Lung (tissue), 17 donors: ENCODE measurements at places on chromosomes 5 and 9. TPM values are rescaled to one million over a fixed set of nuclear protein-coding genes. Genes with fewer than 3 reads are reported as not detected.

Gene CENPK
- 4.0 TPM for polyA plus RNA-seq

Gene LHX6
- polyA plus RNA-seq = 3.7 TPM

Gene FOXD4L5
- polyA plus RNA-seq = 0.01 TPM

Gene CER1
- not detected for polyA plus RNA-seq

Gene NR2F1-AS1
- polyA plus RNA-seq = 3.6 TPM

Gene SPATA31C1
- polyA plus RNA-seq = not detected

Gene SPATA31D4
- polyA plus RNA-seq = not detected

Gene BTNL9
- 70.1 TPM for polyA plus RNA-seq

Gene CTSL
- polyA plus RNA-seq = 109 TPM

Gene IL9
- polyA plus RNA-seq = not detected

Gene LCN15
- polyA plus RNA-seq = not detected

Gene GFI1B
- 0.49 TPM for polyA plus RNA-seq

Gene SPATA31E1
- polyA plus RNA-seq = not detected

Gene UBE2B
- polyA plus RNA-seq = 89.3 TPM

DNA sequence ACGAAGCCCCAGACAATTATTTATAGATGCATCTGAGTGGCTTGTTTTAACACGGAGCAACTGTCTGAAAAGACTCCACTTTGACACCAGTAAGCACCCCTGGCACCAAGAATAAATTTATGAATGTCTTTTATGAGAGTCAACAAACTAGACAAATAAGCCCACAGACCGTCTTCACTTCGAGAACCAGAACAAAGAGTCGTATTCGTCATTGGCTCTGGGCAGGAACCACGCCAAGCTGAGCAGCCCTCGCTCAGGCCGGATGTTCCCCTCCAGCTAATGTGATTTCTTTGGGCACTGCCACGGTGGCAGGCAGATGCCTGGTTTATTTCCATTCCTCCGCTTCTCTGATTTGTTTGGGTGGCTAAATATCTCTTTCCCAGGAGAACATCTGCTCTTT lies 91.9 kb upstream of the STC2 start:
- H3K4me1 ChIP-seq = no peaks in the 10 kb centered on the region
- H3K36me3 ChIP-seq = no peaks in the 10 kb centered on the region
- H3K27me3 ChIP-seq = no peaks in the 10 kb centered on the region
- DNase-seq = no peak
- no peak overlapping the region for H3K4me3 ChIP-seq

GRCh38 chr9:3008091-3008490 lies 164.2 kb upstream of the PUM3 start:
- no peak overlapping the region for H3K27ac ChIP-seq
- H3K4me3 ChIP-seq = no peak overlapping the region
- no peaks in the 10 kb centered on the region for H3K36me3 ChIP-seq
- H3K27me3 ChIP-seq = no peaks in the 10 kb centered on the region
- H3K4me1 ChIP-seq = no peaks in the 10 kb centered on the region

DNA sequence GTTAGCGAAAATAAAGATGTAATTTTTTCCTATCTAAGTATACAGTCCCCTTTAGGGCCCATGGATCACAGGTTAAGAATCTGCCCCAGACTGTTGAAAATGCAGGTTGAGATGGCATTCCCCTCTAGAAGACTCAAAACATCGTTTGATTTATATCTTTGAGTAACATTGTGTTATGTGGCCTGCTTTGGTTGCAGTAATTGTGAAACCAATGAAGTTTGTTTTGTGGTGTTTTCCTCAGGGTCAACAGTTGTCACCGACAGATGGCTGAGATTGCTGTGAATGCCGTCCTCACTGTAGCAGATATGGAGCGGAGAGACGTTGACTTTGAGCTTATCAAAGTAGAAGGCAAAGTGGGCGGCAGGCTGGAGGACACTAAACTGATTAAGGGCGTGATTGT lies 7.8 kb downstream of the CCT5 start:
- no peaks in the 10 kb centered on the region for H3K27me3 ChIP-seq
- H3K4me1 ChIP-seq = no peaks in the 10 kb centered on the region
- H3K36me3 ChIP-seq = peaks cover 58% of the 10 kb centered on the region
- no peak for DNase-seq

- H3K27ac ChIP-seq = no peak overlapping the region
- no peak overlapping the region for H3K4me3 ChIP-seq
- H3K36me3 ChIP-seq = no peaks in the 10 kb centered on the region
- H3K4me1 ChIP-seq = no peaks in the 10 kb centered on the region
- no peak for DNase-seq
- no peaks in the 10 kb centered on the region for H3K27me3 ChIP-seq
Observed at GRCh38 chr9:75601280-75601679, 289.2 kb upstream of the PCSK5 start.

- H3K4me3 ChIP-seq = no peak overlapping the region
- no peaks in the 10 kb centered on the region for H3K36me3 ChIP-seq
Observed at GRCh38 chr5:1144089-1144488, 32.2 kb upstream of the SLC12A7 start.

DNA sequence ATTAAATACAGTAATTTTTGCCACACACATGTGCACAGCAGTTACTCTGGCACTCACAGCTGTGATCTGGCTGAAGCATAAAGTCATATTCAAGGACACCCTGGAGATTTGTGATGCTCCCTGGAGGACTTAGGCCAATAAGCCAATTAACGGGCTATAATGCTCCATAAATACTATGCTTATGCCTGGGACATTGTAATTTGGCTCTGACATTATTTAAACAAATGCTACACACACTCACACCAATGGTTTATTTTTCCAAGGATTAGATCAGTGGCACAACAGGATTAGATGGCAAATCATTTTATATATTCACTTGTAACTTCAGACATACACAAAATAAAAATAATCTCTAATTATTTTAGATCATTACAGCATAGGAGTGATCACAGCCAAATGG lies 111.2 kb downstream of the LMNB1 start:
- H3K27me3 ChIP-seq = no peaks in the 10 kb centered on the region
- no peaks in the 10 kb centered on the region for H3K4me1 ChIP-seq
- H3K4me3 ChIP-seq = no peak overlapping the region
- DNase-seq = no peak
- H3K36me3 ChIP-seq = no peaks in the 10 kb centered on the region

- DNase-seq = no peak
- no peaks in the 10 kb centered on the region for H3K27me3 ChIP-seq
- peak overlapping the region; percentile 79 for H3K27ac ChIP-seq
- H3K4me3 ChIP-seq = no peak overlapping the region
Observed at GRCh38 chr9:131406563-131407436, 12.9 kb downstream of the PRRC2B start.

- no peaks in the 10 kb centered on the region for H3K36me3 ChIP-seq
- H3K4me1 ChIP-seq = no peaks in the 10 kb centered on the region
- no peak overlapping the region for H3K27ac ChIP-seq
- no peak overlapping the region for H3K4me3 ChIP-seq
- no peaks in the 10 kb centered on the region for H3K27me3 ChIP-seq
Observed at GRCh38 chr5:168978015-168978414, 322.9 kb downstream of the SLIT3 start.

GRCh38 chr5:124997186-124997893 lies 250.9 kb upstream of the ZNF608 start:
- H3K4me1 ChIP-seq = no peaks in the 10 kb centered on the region
- DNase-seq = no peak
- no peak overlapping the region for H3K4me3 ChIP-seq
- H3K36me3 ChIP-seq = no peaks in the 10 kb centered on the region
- no peak overlapping the region for H3K27ac ChIP-seq

DNA sequence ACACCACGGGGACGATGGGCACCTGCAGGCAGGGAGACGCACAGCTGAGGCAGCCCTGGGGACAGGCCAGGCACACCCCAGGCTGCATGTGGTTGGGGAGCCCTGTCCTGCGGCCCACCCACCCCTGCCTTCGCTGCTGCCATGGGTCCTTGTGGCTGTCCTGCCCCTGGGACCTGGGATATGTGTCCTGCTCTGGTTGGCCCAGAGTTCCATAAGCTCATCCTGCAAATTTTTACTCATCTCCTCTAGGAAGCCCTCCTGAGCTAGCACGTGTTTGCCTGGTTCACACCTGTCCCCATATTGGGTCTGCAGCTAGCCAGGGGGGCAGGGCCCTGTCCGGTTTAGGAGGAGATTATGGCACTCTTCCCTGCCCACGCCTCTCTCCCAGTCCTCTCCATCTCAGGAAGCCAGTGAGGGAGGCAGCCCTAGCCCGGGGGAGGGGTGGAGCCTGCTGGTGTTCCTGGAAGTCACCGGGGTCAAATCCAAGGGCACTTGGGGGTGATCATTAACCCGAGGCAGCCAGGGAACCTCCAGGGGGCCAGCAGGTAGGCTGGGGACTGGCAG lies 12.2 kb downstream of the EGFL7 start:
- H3K27ac ChIP-seq = no peak overlapping the region
- no peak overlapping the region for H3K4me3 ChIP-seq
- no peaks in the 10 kb centered on the region for H3K36me3 ChIP-seq
- H3K4me1 ChIP-seq = peaks cover 8% of the 10 kb centered on the region
- DNase-seq = peak; percentile 57

GRCh38 chr5:116778032-116778431 lies 203.4 kb upstream of the SEMA6A start:
- no peak overlapping the region for H3K4me3 ChIP-seq
- peak; percentile 70 for DNase-seq
- H3K27me3 ChIP-seq = no peaks in the 10 kb centered on the region
- no peak overlapping the region for H3K27ac ChIP-seq
- no peaks in the 10 kb centered on the region for H3K4me1 ChIP-seq

- no peak overlapping the region for H3K4me3 ChIP-seq
- H3K4me1 ChIP-seq = no peaks in the 10 kb centered on the region
- DNase-seq = no peak
- no peaks in the 10 kb centered on the region for H3K27me3 ChIP-seq
Observed at GRCh38 chr5:8349855-8350254, 480.9 kb downstream of the MTRR start.

- no peaks in the 10 kb centered on the region for H3K4me1 ChIP-seq
- no peak overlapping the region for H3K4me3 ChIP-seq
- DNase-seq = no peak
- H3K36me3 ChIP-seq = no peaks in the 10 kb centered on the region
- no peak overlapping the region for H3K27ac ChIP-seq
Observed at GRCh38 chr9:15157381-15157780, 149.6 kb downstream of the TTC39B start.

DNA sequence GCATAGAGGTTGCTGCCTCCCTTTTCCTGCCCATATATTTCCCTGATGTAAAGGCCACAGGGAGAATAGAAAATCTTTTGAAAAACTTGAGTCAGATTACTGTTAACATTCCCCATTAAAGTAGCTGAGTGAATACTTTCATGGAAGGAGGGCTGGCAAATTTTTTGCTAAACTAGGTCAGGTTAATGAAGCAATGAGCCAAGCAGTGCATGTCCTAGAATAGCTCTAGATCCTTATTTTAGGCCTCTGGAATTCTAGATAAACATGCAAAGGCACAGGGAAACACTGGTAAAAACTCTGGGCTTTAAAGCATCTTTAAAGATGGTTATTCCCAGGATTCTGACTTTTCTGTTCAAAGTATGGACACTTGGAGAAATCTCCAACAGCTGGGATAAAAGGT lies 27.9 kb downstream of the TTC1 start:
- H3K4me3 ChIP-seq = no peak overlapping the region
- H3K27ac ChIP-seq = no peak overlapping the region
- no peak for DNase-seq
- H3K27me3 ChIP-seq = no peaks in the 10 kb centered on the region
- peaks cover 14% of the 10 kb centered on the region for H3K36me3 ChIP-seq
- peaks cover 15% of the 10 kb centered on the region for H3K4me1 ChIP-seq

GRCh38 chr5:130708754-130709153 lies 456.3 kb downstream of the HINT1 start:
- H3K4me3 ChIP-seq = no peak overlapping the region
- no peaks in the 10 kb centered on the region for H3K36me3 ChIP-seq
- DNase-seq = no peak
- H3K4me1 ChIP-seq = no peaks in the 10 kb centered on the region

GRCh38 chr5:120088412-120088811 lies 375.7 kb upstream of the PRR16 start:
- H3K4me1 ChIP-seq = peaks cover 3% of the 10 kb centered on the region
- no peaks in the 10 kb centered on the region for H3K36me3 ChIP-seq
- no peak overlapping the region for H3K27ac ChIP-seq
- no peak overlapping the region for H3K4me3 ChIP-seq

- H3K27ac ChIP-seq = no peak overlapping the region
- DNase-seq = no peak
- no peak overlapping the region for H3K4me3 ChIP-seq
- no peaks in the 10 kb centered on the region for H3K27me3 ChIP-seq
- no peaks in the 10 kb centered on the region for H3K36me3 ChIP-seq
Observed at GRCh38 chr5:132095424-132095972, 21.9 kb downstream of the CSF2 start.
